ENCODE measurements at places on chromosomes 1 and 21.

DNA sequence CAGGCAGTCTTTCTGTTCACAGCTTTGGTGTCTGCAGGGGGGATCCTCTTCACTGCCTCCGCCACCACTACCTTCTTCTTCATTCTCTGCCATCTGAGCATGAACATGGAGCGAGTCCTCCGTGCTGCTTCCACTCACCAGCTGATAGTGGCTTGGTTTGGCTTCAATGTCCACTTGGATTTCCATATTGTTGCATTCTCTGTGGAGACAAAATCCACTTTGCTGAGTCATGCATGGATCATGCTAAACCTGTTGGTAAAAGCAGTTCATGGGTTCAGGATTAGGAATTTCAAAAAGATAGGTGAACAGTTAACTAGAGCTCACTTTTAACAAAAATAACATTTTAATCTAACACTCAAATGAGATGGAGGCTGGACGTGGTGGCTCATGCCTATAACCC lies 27.5 kb downstream of the RNF19B start:
- no peak for DNase-seq

- no peak for DNase-seq
Observed at GRCh38 chr1:180923021-180923841, 10.5 kb downstream of the KIAA1614 start.

- DNase-seq, result no peak
Observed at GRCh38 chr1:91334856-91335255, 69.8 kb downstream of the HFM1 start.

- peak; percentile 66 for DNase-seq
Observed at GRCh38 chr1:165717918-165718515, 19.7 kb upstream of the ALDH9A1 start.

GRCh38 chr1:78640462-78640861 lies 9.2 kb upstream of the IFI44 start:
- DNase-seq, result no peak

- DNase-seq, result no peak
Observed at GRCh38 chr1:202088206-202088605, 34.5 kb upstream of the GPR37L1 start.

DNA sequence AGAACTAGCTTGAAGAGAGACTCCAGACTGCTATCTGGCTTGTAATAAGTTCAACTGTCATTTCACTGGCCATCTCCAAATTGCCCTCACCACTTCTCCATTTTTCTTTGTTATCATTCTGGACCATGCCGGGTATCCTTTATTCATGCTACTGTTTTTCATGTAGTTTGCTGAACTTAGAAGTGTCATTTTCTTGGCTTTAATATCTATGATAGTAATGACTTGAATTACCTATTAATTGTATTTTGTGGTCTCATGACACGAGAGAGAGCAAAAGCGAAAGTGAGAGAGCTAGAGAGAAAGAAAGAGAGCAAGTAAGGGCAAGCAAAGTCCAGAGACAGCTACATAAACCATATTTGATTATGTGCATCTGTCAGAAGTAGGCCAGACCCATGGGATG lies 184.9 kb upstream of the ATP1B1 start:
- DNase-seq, result peak; percentile 28

- DNase-seq, result no peak
Observed at GRCh38 chr1:51463561-51463960, 55.5 kb downstream of the EPS15 start.

GRCh38 chr1:218817691-218818465 lies 355.8 kb upstream of the LYPLAL1 start:
- no peak for DNase-seq

- DNase-seq, result no peak
Observed at GRCh38 chr1:220226752-220227151, 45.5 kb downstream of the RAB3GAP2 start.

DNA sequence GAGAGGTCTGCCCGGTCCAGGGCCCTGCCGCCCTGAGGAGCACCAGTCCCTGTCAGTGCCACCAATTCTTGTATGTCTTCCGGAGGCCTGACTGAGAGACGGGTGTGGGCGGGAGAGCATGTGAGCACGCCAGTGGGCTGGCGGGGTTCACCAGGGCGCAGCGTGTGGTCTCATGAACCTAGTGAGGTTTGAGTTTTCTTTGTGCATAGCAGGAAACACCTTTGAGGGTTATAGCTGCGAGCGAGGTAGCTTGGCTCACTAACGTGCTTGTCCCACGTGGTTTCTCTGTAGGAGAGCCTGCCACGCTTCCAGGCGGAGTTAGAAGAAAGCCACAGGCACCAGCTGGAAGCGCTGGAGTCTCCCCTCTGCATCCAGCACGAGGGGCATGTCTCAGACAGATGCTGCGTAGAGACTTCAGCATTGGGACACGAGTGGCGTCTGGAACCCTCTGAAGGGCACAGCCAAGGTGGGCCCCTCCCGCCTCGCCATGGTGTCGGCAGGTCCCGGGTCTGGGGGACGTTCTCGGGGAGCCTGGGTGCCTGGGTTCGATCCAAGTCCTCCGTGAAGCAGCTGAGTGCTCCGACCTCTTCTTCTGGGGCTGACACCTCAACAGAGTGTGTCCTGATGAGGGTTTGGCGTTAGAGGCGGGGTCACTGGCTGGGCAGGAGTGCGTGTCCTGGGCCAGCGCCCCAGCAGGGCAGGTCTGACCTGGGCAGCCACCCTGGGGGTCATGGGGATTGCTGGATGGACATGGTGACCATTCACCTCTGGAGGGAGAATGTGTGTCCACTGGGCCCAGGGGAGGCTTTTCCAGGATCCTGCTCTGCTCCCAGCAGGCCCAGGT lies 31.4 kb downstream of the PCNT start:
- no peak for DNase-seq

GRCh38 chr1:113041569-113042284 lies 31.3 kb upstream of the LRIG2 start:
- no peak for DNase-seq

DNA sequence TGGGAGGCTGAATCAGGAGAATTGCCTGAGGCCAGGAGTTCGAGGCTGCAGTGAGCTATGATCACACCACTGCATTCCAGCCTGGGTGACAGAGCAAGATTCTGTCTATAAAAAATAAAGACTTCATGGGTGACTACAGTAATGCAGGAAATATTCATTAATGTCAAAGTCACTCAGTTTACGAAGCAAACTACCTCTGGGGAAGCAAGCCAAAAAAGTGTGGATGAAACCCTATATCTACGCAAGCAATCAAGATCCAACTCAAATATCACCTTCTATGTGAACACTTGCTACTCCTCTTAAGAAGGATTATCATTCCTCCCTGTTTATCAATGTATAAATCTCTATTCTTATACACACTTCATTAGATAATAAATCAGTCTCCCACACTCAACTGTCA lies 434.8 kb downstream of the SETD4 start:
- no peak for DNase-seq

DNA sequence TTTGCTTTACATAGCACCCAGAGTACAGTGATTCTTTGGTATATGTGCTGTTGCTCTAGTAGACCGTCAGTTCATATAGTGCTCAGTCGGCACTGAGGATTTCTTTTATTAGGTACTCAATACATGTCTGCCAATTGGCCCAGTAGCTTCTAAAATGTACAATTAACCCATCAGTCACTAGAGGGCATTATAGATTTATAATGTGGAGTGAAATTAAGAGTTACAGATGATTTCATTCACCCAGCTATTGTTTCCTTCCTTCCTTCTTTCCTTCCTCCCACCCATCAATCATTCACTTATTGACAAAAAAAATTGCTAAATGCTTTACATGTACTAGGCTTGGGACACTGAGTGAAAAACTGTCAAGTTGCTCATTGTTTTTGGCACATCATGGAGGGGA lies 263.6 kb upstream of the USP24 start:
- peak; percentile 20 for DNase-seq

DNA sequence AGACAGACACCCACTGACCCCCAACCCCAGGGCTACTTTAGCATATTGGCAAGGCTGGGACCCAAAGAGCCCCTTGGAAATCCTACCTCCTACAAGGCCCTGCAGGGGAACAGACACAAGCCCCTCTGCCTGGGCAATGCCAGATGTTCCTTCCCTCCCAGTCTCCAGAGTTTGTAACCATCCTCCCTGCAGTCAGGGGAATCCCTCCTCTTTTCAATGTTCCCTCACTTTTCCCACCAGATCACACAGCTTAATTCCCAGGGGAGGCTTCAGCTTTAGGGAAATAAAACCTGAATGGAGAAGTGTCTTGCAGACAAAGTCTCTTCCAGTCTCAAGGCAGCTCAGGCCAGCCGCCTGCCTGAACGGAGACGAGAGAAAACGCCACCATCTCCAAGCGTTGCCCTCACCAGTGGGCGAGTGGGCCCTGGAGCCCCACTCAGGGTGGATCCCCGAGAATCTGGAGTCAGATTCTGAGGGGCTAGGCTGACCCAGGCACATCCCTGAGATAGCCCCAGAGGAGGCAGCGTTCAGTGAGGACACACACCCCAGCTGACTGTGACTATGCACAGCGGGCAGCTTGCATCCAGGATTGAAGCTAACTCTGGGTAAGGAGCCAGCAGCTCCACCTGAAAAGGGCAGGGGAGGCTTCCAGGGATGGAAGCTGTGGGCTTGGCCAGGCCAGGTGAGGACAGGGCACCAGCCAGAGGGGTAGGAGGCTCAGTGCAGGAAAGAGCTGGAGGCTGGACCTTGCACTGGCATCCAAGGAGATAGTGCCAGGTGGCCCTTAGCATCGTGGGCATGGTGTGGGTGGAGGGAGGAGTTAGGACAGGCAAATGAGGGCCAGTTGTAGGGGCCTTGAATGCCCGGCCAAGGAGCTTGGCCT lies 44.0 kb upstream of the ZC3H12A start:
- DNase-seq, result no peak

GRCh38 chr1:118982821-118983557 lies 5.2 kb downstream of the TBX15 start:
- peak; percentile 11 for DNase-seq

GRCh38 chr21:43824333-43825241 lies 35.2 kb downstream of the RRP1 start:
- no peak for DNase-seq

GRCh38 chr1:92992054-92992453 lies 30.8 kb upstream of the DIPK1A start:
- DNase-seq, result no peak

DNA sequence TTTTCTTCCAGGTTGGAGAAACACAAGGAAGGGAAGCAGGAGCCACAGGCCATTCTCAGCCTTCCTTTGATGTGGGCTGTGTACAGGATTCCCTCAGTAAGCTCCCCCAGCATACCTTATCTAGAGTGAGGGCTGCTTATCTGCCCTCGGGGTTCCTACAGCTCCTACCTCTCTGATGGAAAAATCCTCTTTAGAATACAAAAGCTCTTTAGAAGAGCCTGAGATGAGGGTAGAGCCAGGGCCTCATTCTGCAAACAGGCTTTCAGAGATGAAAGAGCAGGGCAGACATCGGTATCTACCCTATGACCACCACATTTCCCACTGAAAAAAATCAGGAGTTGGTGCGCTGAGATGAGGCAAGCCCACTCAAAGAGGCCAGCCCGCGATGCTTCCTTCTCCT lies 85.1 kb downstream of the PLPP3 start:
- no peak for DNase-seq

DNA sequence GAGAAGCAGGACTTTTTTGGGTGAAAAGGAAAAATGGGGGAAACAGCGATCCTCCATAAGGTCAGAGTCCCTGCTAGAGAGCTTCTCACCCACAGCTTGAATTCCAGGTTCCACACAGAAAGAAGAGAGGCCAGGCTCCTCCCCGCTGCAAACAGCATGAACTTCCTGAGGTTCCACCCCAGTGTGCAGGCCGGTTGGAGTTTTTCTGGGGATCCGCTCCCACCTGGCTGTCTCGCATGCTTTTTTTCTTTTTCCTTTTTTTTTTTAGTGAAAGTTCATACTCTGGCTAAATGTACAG lies 595.1 kb upstream of the ZP4 start:
- DNase-seq, result no peak

- DNase-seq, result no peak
Observed at GRCh38 chr1:94083681-94084080, 37.3 kb downstream of the ABCA4 start.

DNA sequence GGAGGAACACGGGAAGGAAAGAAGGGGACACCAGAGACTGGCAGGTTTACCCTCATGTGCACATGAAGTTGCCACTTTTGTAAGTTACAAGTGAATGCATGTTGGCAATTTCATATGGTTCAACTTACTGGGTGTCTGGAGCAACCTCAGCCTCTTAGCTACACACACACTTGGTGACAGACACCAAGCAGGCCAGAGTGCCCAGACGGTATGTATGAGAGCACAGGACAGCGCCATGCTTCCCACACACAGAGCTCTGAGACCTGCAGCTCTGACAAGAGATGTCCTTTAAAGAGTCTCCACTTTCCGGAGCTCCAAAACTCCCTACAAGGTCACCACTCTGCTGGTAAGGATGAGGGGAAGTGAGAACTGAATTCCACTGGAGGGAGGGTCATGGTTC lies 1.9 kb upstream of the TRABD2B start:
- no peak for DNase-seq

DNA sequence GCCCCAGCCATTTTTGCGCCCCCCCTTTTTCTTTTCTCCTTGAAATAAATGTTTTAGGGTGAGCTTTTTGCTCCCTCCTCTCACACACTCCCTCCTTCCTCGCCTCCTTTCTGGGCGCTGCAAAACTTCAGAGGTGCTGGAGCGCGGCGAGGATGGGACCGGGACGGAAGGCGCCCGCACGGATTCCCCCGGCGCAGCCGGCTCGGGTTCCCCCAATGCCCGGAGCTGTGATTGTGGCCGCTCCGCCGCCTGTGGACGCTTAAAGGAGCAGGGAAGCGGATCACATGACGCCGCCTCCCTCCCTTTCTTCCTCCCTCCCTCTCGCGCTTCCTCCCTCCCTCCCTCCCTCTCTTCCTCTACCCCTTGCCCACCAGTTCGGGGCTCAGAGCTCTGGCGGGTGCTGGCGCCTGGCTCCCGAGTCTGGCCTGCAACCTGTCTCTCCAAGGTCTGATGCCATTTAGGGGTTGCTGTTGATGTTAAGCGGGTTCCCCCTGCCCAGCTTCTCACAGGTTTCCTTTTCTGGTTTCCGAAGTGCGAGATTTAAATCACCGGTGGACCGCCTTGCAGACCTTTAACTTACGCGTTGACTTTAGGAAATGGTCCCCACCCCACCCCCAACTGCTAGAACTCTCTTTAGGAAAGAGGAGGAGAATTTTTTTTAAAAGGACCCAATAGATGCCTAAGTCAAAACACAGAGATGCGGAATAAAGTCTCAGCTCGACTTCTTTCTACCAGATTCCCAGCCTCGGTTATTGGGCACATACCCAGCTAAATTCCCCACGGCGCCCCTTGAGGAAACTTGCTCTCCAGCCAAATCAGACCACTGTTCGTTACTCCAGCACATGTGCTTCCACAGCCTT lies at the start of gene WLS:
WLS (minus strand) TSS at position 235 of the 860 bp plus-strand sequence; CDS start at position 11, 224 bp downstream.
- DNase-seq, result no peak

- DNase-seq, result no peak
Observed at GRCh38 chr1:8142955-8143629, 117.0 kb upstream of the ERRFI1 start.
